COR-L47 (cell line): ENCODE measurements at places on chromosomes 12 and 14.

- DNase-seq: no peak
Measured at GRCh38 chr14:79016828-79017505, 846.8 kb downstream of the NRXN3 start.

GRCh38 chr14:104504172-104504735 is 75.3 kb upstream of the C14orf180 start:
- DNase-seq: no peak

DNA sequence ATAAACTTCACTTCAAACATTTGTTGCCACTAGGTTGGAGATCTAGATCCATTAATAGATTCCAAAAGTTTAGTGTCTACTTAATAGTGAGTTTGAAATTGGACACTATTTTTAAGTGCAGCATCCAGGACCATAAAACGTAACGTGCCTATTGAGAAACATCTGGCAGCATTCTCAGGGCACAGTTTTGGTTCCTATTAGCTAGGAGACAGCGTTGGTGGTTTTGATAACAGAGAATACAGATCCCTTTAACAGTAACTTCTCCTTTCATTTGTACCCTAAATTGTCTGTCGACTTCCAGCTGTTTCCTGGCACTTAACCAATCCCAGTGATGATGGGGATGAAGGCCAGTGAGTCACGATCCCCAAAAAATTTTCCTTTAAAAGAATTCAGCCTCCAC is 25.8 kb downstream of the KCNK10 start:
- DNase-seq: no peak

DNA sequence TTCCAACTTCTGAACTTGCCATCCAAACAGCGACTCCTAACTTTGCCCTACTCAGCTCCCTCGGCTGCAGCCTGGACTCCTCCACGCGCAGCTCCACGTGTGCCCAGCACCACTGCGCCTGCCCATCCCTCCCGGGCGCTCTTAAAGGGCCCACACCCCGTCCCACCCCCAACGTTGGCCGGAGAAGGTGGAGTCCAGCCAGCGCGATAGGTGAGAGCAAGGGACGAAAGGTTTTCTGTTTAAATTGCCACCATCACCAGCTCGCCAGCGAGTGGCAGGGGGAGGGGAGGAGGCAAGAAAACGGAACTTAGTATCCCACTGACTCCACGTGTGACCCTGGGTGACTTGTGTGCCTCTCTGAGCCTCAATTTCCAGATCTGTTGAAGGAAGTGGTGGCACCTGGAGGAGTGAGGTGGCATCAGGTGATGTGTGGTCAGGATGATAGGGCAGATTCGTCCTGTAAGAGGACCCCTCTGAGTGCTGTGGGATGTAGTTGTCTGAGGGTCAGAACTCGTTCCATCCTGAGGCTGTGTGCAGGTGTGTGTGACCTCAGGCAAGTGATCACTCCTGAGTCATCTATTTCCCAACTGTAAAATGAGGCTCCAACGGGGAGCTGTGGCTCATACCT is 59.7 kb downstream of the TRPV4 start:
- no peak for DNase-seq

GRCh38 chr14:106343626-106344025 is 817.2 kb downstream of the TMEM121 start:
- no peak for DNase-seq
